ENCODE measurements at places on chromosomes 7 and 10. TPM values are rescaled to one million over a fixed set of nuclear protein-coding genes. Genes with fewer than 3 reads are reported as not detected.

DNA sequence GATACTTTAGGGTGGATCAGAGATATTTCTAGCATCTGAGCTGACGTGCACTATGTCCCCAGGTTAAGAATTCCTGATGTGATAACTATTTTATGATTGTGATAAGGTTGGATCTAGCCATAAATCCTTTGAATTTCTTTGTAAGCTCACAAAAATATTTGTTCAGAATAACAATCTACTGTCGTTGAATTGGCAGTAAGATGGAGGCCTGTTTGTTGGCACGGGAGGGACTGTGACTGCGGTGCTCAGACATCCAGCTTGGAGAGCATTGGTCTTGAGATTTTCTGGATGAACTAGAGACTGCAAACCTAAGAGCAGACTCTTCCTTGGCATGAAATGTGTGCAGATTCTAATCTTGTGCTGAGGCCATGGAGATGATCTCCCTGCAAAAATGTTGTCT is 131.1 kb downstream of the LRRC4 start:
- DNase-seq: peak; percentile 14

- no peak for DNase-seq
These were observed 18.7 kb downstream of the SORCS3 start for GRCh38 chr10:104659809-104660208.

DNA sequence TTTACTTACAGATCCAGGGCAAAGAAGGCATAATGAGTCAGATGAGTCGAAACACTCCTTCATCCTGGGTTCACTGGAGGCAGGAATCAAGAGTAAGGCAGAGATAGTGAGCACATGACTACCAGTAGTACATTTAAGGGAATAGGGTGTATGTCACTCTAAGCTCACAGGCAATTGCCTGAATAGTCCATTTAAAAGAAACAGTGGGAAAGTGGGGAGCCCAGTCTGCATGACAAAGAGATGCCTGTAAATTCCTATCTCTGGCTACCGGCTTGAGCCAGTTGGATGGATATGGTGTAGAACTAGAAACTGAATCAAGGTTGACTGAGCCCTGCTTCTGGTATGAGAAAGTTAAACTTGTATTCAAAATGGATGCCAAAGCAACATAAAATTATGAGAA is 861.5 kb upstream of the ZWINT start:
- DNase-seq: no peak

- no peak for DNase-seq
These were observed 20.1 kb upstream of the TM9SF3 start for GRCh38 chr10:96606946-96607345.

The C10orf95 gene
- total RNA-seq: 0.82 TPM

The CPA2 gene
- total RNA-seq: 27.6 TPM

All from Caco-2 (cell line).